ENCODE measurements at places on chromosomes 4 and X.

DNA sequence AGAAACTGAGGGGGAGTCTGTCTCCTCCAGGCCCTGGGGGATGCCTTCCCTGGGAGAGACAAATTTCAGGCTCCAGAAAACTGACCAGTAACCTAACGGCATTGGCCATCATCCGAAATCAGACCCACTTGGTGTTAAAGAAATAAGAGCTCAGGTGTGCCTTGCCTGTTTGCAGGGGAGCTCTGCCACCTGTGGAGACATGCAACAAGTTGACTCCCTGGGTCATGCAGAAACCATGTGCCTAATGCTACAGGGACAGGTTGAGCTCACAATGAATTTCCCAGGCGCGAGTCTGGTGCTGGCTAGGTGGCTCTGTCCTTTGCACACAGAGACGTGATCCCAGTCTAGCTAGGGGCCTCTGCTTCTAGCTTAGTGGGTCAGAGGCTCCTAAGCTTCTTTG lies 95.8 kb upstream of the KIT start:
- no peak for DNase-seq

GRCh38 chr4:184345573-184345922 lies 127.9 kb upstream of the ENPP6 start:
- DNase-seq, result no peak

DNA sequence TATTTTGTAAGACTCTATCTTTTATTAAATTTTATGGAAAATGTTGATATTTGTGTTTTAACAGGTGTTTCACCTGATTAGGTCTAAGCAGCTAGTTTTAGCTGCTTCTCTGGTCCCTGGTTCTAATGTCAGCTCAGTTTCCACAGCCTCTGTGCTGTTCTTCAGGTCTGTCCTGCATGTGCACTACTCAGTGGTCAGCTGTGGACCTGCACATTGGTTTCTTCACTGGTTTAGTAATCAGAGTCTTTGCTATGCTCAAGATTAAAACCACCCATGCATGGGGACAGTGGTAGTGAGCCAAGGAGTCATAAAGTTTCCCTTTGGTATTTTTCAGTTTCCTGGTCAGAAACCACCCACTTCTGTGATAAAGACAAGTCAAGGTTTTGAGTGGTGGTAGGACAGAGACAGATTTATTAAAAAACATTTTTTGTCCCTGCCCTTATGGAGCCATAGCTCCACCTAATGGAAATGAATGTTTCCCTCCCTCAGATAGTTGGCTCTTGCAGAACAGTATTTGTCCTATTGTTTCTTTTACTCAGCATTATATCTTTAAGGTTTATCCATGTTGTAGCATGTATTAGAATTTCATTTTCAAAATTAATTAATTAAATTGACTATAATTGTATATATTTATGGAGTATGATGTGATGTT lies 36.8 kb upstream of the VBP1 start:
- peak; percentile 7 for DNase-seq

- no peak for DNase-seq
Observed at GRCh38 chrX:16924631-16925480, 21.6 kb upstream of the REPS2 start.

GRCh38 chr4:19577097-19577496 lies 674.6 kb upstream of the SLIT2 start:
- DNase-seq, result no peak

DNA sequence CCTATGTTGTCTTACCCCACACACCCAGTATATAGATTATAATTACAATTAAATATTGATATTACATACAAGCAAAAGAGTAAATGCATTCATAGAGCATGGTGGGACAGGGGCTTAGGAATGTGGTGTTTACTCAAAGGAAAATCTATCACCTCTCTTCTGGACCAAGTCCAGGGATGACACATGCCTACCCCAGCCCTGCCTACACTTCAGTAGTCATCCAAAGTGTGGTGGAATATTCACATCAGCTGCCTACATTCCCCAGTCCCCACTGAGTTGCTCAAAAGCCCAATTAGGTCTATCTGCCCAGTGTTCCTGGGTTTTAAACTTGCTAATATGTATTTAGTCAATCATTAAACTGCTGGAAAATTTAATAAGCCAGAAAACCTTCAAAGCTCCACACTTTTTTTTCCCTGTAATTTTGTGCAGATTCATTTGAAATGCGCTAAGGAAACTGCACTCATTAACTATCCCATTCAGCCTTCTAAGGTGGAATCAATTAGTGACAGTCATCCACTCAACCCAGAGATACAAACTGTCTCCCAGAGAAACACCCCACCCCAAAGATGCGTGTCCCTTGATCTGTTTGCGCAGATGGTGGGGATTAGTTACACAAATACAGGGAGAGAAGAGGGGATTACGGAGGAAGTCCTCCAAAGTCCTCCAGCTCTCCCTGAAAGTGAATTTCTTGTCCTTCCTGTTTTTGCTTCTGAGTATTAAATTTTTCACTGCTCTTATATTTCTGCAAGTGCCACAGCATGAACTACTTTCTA lies 91.7 kb upstream of the KDR start:
- peak; percentile 48 for DNase-seq

DNA sequence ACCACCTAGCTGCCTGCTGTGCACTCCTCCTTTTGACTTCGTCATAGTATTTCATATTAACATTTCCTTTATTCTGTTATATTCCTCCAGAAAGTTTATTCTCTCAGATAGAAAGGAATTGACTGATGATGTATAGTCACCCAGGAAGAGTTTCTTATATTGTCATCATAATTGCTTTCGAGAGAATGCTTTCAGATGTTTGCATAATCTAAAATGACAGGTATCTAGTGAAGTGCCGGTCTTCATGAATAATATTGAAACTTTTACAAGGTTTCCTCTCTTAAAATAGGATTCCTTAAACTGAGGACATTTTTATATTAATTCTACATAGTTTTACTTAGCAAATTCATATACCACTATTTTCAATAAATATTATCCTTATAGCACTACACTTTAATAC lies 10.1 kb downstream of the SEC24D start:
- DNase-seq, result no peak

DNA sequence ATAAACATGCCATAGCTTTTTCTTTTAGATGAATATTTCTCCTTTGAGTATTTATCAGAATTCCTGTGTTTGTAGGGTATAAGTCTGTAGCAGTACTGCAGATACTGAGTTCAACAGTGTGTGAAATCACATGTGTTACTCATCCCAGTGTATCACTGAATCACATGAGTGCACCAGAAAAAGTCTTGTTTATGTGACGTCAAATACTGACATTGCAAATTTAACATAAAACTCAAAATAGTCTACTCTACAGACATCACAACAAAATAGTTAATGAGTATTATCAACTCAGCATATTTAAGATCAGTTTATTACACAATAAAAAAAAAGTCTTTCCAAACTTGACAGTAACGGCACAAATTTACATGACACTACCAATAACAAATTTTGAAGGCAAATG lies 221.3 kb downstream of the DCTD start:
- DNase-seq, result no peak

DNA sequence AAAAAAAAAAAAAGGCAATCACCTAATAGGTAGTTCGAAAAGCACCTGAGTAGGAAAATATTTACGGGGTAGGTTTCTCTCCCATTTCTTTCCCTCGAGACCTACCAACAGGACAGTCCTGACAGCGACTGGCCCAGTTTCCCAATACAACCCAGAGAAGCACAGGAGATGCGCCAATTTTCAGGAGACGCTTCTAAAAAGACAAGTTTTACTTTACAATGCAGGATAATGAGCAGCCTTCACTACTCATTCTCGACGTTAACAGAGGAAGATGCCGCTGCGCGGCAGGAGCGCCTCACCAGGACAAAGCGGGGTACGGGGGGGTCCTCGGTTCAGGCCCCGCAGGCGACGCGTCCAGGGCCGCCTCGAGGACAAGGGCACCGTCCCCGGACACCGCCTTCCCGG lies 708 bp downstream of the BCLAF3 start:
- no peak for DNase-seq

DNA sequence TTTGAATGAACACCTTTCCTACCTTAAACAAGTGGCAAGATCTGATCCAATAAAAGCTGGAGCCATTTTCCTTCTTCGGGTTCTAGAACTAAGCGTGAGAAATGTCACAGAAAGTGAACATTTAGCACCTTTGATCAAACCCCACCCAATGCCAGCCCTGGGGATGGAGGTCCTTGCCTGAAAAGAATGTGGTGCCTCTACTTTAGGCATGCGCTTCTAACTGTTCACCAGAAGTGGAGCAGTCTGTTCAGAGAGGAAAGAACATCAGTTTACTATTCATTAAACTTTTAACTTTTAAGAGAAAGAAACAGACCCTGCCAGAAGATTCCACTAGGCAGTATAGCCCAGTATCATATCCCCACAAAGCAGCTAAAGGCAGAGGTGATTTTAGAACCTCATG lies 75.9 kb downstream of the INTS12 start:
- DNase-seq, result no peak

GRCh38 chr4:26345565-26345938 lies 24.7 kb downstream of the RBPJ start:
- DNase-seq, result no peak

DNA sequence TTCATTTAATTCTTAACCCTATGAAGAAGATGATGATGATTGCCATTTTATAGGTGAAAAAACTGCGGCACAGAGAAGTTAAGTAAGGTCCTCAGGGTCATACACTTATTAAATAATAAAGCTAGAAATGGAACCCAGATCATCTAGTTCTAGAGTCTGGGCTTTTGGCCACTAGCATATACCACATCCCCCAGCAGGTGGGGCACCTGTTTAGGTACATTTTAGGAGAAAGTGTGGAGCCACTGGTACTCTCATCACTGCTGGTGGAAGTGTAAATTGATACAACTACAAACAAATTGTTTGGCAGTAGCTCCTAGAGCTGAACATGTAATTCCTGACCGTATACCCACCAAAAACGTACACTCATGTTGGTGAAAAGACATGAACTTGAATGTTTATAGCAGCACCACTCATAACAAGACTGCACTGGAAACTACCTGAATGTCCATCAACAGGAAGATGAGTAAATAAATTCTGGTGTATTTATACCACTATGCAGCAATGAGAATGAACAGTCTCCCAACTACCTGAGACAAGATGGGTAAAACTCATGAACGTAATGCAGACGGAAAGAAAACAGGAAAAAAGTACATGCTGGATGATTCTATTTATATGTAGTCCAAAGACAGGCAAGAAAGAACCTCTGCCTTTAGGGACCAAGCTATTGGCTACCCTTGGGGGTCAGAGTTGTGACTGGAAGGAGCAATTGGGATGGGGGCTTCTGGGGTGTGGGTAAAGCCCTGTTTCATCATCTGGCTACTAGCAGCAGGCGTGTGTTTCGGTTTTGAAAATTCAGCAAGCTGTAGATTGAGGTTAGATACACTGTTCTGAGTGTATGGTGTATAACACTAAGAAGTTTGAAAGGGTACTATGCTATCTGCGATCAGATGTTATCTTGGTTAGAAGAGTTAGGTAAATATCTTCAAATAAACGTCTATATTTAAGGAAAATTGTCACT lies 72.3 kb upstream of the ADGRG2 start:
- DNase-seq, result no peak

- no peak for DNase-seq
Observed at GRCh38 chr4:113758372-113758771, 3.2 kb downstream of the CAMK2D start.

DNA sequence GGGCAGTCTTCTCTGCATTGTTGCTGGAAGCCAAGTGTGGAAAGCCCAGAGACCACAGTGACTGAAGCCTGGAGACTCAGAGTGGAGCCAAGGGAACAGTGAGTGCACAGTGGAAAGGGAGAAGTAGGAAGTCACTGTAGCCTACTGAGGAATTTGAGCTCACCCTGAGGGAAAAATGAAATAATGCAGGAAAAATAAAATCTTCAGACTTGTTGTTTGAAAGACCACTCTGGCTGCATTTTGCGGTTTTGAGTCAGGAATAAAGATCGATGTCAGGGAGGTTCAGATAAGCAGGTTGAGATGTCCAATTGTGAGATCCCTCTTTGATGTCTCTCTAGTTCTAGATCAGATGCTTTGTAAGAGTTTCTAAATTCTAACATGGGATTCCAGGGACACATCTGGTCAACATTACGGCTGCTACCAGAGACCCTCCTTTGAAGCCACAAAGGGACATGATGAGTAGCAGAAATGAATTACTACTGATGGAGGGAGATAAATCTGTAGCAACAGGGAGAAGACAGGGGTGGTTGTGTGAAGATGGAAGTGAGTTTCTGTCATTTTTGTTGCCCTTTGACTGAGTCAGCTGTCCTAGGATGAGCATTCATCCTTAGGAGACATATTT lies 8.4 kb downstream of the ADH4 start:
- DNase-seq, result no peak

DNA sequence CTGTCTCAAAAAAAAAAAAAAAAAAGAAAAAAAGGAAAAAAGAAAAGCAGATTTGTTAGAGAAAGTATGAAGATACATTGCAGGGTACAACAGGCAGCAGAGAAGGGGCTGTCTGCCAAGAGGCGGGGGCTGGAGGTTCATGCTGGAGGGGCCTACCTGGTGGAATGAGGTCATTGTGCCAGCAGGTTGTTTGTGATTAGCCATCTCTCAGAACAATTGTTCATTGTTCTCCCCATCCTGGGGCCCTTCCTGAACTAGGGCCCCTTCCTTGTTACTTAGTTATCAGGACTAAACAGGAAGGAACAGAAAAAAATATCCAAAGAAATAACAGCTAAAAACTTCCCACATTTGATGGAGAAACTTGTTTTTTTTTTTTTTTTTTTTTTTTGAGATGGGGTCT lies 14.0 kb upstream of the GPKOW start:
- DNase-seq, result no peak

DNA sequence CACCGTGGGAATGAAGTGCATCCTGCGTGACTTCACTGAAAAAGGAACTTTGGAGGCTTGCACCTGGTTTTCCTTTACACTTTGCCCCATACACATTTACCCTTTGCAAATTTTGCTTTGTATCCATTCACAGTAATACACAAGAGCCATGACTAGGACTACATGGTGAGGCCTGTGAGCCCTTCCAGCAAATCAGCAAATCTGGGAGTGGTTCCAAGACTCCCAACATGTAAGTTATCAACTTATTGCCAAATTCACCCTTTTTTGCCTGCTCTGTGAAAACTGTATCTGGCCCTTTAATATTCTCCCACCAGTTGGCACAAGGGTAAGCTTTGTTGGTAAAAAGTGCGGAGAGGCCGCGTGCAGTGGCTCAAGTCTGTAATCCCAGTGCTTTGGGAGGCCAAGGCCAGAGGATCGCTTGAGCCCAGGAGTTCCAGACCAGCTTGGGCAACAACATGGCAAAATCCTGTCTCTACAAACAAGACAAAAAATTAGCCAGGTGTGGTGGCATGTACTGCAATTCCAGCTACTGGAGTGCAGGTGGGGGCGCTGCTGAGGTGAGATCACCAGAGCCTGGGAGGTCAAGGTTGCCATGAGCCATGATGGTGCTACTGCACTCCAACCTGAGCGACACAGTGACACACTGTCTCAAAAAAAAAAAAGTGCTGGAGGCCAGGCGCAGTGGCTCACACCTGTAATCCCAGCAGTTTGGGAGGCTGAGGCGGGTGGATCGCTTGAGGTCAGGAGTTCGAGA lies 5.0 kb downstream of the PRMT9 start:
- DNase-seq, result no peak

GRCh38 chr4:175421506-175421905 lies 390.6 kb downstream of the GPM6A start:
- DNase-seq, result no peak

GRCh38 chr4:137676357-137676998 lies 144.2 kb upstream of the PCDH18 start:
- DNase-seq, result no peak

GRCh38 chr4:85128246-85129204 lies 162.0 kb upstream of the WDFY3 start:
- DNase-seq, result no peak

GRCh38 chr4:168291242-168291641 lies 27.3 kb downstream of the DDX60 start:
- no peak for DNase-seq

GRCh38 chrX:150856101-150856500 lies 42.4 kb downstream of the CD99L2 start:
- no peak for DNase-seq

GRCh38 chr4:47562297-47562696 lies 77.2 kb downstream of the ATP10D start:
- DNase-seq, result no peak
